Lower lobe of right lung (tissue), 2 donors: ENCODE measurements at places on chromosomes 11 and 22. TPM values are rescaled to one million over a fixed set of nuclear protein-coding genes. Genes with fewer than 3 reads are reported as not detected.

Gene PRAME
- not detected for total RNA-seq

Gene HBB
- 323 TPM for total RNA-seq

Gene XRRA1
- 10.0 TPM for total RNA-seq

Gene RBX1
- total RNA-seq: 46.7 TPM

Gene OR4P4
- not detected for total RNA-seq

Gene APOBEC3B
- 1.0 TPM for total RNA-seq

Gene MS4A3
- not detected for total RNA-seq

Gene SPON1
- 40.1 TPM for total RNA-seq

Gene OR52K2
- 0.47 TPM for total RNA-seq

Gene TRIM29
- 8.3 TPM for total RNA-seq

Gene DEUP1
- 0.68 TPM for total RNA-seq

Gene PAMR1
- 5.6 TPM for total RNA-seq

Gene C11orf87
- total RNA-seq: 0.09 TPM

Gene PNPLA2
- 137 TPM for total RNA-seq

Gene SDF2L1
- 36.1 TPM for total RNA-seq

Gene MIAT
- 6.8 TPM for total RNA-seq

Gene ALDH3B2
- total RNA-seq: 0.65 TPM

Gene THY1
- 7.5 TPM for total RNA-seq
